ENCODE measurements at places on chromosomes 3 and 15.

- DNase-seq = no peak
Observed at GRCh38 chr3:134607054-134608022, 43.5 kb downstream of the KY start.

DNA sequence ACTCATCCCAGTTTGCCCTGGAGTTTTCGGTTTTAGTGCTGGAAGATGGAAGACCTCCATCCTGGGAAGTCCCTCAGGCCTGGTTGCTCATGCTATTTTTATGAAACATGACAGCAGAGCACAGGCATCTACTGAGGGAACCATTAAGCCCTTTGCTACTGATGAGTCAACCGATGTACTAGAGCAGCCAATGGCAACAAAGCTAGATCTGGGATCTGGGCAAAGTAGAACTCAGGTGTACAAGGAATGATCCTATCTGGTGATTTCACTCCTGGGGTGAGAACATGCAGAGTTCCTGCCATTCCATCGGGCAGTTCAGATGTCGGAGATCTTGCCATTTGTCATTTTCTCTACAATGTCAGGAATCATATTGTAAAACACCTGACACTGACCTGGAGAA, 166.2 kb upstream of the NSMCE3 start:
- no peak for DNase-seq

- no peak for DNase-seq
Observed at GRCh38 chr15:87033056-87033455, 953.4 kb downstream of the AGBL1 start.

GRCh38 chr3:31543375-31543774, 10.7 kb downstream of the STT3B start:
- DNase-seq = no peak

GRCh38 chr15:42094512-42094963, at the start of gene PLA2G4D:
Gene PLA2G4D (minus strand): TSS chr15:42094562. CDS start chr15:42094459, 103 bp downstream.
- DNase-seq = no peak

DNA sequence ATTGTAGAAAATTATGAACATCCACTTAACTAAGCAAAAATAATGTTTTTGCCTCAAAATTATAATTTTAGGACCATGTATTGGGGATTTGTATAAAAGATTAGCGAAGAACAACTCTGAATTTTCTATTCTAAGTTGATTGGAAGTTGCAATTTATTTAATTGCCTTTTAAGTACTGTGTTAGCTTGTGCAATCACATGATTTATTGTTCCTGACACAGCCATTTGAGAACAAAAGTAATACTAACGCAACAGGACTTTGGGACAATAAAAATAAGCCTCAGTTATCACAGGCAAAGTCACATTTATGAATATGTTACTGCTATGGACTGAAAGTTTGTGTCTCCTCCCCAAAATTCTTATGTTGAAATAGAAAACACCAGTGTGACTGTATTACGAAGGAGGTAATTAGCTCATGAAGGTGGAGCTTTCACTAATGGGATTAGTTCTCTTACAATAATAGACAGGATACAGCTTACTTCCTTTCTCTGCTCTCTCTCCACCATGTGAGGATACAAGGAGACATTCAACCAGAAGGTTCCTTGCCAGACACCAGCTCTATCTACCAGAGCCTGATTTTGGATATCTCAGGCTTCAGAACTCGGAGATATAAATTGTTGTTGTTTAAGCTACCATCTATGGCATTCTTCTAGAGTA, 745.9 kb downstream of the ZBBX start:
- no peak for DNase-seq

- no peak for DNase-seq
Observed at GRCh38 chr3:74630602-74631001, 16.1 kb upstream of the CNTN3 start.

Data from stimulated activated CD4-positive, alpha-beta T cell treated with anti-CD3 and anti-CD28 coated beads, Interleukin-15, amount 100 ng/mL, for 1 hour (primary cell).